Activated B cell treated with CpG ODN at 0.5 μM for 24 hours (primary cell): ENCODE measurements at places on chromosomes 1 and 21.
A peak's percentile ranks its signal among the peaks of the same experiment; 100 is the strongest.

DNA sequence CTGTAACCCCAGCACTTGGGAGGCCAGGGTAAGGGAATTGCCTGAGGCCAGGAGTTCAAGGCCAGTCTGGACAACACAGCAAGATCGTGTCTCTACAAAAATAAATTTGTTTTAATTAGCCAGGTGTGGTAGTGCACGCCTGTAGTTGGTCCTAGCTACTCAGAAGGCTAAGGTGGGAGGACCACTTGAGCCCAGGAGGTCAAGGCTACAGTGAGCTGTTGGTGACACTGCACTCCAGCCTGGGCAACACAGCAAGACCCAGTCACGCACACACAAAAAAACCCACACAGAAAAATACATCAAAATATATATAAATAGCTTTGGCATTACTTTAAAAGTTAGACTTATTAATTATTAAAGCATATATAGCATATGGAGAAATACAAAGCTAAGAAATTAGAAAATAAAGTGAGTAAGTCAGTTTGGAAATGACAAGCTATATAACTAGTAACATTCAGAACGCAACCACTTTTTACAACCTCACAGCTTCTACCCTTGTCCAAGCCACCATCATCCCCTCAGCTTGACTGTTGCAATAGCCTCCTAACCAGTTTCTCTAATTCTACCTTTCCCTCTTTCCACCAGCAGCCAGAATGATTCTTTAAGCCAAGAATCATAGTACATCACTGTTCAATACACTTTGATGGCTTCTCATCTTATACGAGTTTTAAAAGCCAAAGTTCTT lies 14.5 kb downstream of the PIK3R3 start:
- H3K36me3 ChIP-seq: no peaks in the 10 kb centered on the region
- no peaks in the 10 kb centered on the region for H3K4me1 ChIP-seq
- H3K27me3 ChIP-seq: no peaks in the 10 kb centered on the region
- no peak overlapping the region for H3K27ac ChIP-seq

- peaks cover 27% of the 10 kb centered on the region for H3K4me1 ChIP-seq
- peaks cover 17% of the 10 kb centered on the region for H3K36me3 ChIP-seq
These were observed 1.4 kb downstream of the HS2ST1 start for GRCh38 chr1:86915737-86916235.

- no peak overlapping the region for H3K4me3 ChIP-seq
- no peaks in the 10 kb centered on the region for H3K36me3 ChIP-seq
- no peaks in the 10 kb centered on the region for H3K4me1 ChIP-seq
- no peak for DNase-seq
- peaks cover 3% of the 10 kb centered on the region for H3K27me3 ChIP-seq
These were observed 1.3 kb upstream of the CTRC start for GRCh38 chr1:15436881-15437442.

DNA sequence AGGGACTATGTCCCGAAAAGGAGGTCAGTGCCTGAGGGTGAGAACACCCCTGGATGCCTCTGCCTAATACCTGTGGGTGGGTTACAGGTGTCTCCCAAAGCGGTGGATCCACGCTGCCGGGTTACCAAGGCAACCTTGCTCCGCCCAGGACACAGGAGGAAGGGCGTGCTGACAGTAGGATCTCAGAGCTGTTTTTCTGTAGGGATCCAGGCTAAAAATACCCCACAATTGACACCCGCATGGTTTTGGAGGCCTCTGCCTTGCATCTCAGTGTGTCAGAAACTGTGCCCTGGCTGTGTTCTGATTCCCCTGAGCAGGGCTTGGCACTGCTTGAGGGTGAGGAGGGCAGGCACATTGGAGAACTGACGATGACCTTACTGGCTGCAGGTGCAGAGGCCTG lies 118.0 kb downstream of the IER5 start:
- H3K4me1 ChIP-seq: no peaks in the 10 kb centered on the region

- H3K4me3 ChIP-seq: no peak overlapping the region
- no peaks in the 10 kb centered on the region for H3K27me3 ChIP-seq
- no peak for DNase-seq
- no peak overlapping the region for H3K27ac ChIP-seq
- no peaks in the 10 kb centered on the region for H3K36me3 ChIP-seq
These were observed 472.3 kb upstream of the B3GALT2 start for GRCh38 chr1:193658691-193659090.

DNA sequence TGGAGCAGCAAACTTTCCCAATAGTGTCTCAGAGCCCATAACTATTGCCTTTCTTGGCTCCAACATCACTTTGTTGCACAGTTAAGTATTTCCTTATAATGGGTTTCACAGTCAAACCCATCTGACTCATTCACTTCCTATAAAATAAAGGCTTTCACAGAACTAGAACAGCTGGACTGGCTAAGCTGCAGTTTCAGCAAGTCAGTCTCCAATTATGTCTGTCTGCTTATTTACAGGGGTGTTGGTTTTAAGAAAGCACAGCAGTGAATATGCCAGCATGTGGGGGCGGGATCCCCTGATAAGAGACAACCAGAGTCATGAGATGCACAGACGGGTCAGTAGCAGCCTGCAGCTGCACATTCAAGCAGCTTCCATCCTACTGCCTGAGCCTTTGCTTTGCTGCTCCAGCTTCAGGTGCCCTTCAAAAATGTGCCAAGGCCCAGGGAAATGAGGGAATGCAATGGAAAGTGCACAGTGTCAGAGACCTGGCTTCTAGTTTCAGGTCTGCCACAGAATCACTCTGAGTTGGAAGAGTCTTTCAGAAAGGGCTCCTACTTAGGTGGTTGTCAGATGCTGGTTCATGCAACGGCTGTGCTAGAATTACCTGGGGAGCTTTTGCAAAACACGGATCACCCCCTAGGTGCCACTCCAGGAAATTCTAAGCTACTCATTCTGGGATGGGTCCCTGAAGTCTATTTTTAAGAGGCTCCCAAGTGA lies 24.8 kb downstream of the RNF19B start:
- no peak overlapping the region for H3K4me3 ChIP-seq
- no peaks in the 10 kb centered on the region for H3K27me3 ChIP-seq
- DNase-seq: no peak
- H3K4me1 ChIP-seq: no peaks in the 10 kb centered on the region

DNA sequence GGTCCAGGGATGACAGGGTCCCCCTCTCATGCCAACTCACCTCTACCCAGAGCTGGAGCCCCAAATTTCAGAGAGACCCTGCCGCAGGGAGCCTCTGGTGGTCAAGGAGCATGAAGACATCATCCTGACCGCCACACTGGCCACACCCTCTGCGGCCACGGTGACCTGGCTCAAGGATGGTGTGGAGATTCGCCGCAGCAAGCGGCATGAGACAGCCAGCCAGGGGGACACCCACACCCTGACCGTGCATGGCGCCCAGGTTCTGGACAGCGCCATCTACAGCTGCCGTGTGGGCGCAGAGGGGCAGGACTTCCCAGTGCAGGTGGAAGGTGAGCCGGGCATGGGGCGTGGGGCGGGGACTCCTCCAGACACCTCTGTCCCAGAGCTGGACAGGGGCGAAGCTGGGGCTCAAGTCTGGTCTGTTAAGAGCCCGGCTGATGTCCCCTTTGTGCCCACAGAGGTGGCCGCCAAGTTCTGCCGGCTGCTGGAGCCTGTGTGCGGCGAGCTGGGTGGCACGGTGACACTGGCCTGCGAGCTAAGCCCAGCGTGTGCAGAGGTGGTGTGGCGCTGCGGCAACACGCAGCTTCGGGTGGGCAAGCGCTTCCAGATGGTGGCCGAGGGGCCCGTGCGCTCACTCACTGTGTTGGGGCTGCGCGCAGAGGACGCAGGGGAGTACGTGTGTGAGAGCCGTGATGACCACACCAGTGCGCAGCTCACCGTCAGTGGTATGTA lies 66.0 kb downstream of the OBSCN start:
- peak; percentile 10 for DNase-seq
- H3K36me3 ChIP-seq: no peaks in the 10 kb centered on the region
- H3K27me3 ChIP-seq: no peaks in the 10 kb centered on the region
- H3K4me3 ChIP-seq: no peak overlapping the region

DNA sequence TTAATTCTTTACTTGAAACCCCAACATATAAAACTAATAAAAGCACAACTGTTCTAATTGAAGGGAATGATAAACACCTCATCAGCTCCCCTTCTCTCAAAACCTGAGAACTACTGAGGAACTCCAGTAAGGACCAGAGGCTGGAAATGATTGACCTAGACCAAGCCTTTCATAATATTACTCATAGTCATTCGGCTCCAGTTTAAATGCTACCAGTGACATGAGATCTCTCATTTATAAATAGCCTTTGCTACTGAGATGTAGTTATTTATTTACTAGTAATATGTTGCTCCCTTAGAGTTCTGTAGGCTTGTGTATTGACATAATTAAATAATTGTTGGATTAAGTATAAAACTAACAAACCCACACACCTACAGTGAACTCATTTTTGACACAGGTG lies 209.8 kb upstream of the PRMT6 start:
- no peaks in the 10 kb centered on the region for H3K36me3 ChIP-seq
- DNase-seq: no peak
- H3K27ac ChIP-seq: no peak overlapping the region
- peaks cover 3% of the 10 kb centered on the region for H3K27me3 ChIP-seq

DNA sequence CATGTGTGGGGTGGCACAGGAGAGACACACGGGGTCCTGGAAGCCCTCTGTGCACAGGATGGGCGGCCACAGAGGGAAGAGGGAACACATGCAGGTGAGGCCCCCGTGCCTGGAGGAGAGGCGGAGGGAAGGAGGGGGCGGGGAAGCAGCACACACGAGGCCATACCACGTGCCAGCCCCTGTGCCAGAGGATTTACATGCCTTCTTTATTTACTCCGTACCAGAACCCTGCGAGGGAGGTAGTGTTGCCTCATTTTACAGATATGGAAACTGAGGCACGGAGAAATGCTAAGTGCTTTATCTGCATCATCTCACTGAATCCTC lies 56.1 kb downstream of the ARHGEF10L start:
- H3K36me3 ChIP-seq: no peaks in the 10 kb centered on the region
- no peak overlapping the region for H3K27ac ChIP-seq
- DNase-seq: no peak
- H3K4me1 ChIP-seq: no peaks in the 10 kb centered on the region
- no peaks in the 10 kb centered on the region for H3K27me3 ChIP-seq

GRCh38 chr1:245956225-245956624 lies 550.9 kb downstream of the SMYD3 start:
- no peaks in the 10 kb centered on the region for H3K27me3 ChIP-seq
- H3K36me3 ChIP-seq: no peaks in the 10 kb centered on the region
- H3K4me3 ChIP-seq: no peak overlapping the region
- peaks cover 42% of the 10 kb centered on the region for H3K4me1 ChIP-seq
- no peak for DNase-seq
- no peak overlapping the region for H3K27ac ChIP-seq

DNA sequence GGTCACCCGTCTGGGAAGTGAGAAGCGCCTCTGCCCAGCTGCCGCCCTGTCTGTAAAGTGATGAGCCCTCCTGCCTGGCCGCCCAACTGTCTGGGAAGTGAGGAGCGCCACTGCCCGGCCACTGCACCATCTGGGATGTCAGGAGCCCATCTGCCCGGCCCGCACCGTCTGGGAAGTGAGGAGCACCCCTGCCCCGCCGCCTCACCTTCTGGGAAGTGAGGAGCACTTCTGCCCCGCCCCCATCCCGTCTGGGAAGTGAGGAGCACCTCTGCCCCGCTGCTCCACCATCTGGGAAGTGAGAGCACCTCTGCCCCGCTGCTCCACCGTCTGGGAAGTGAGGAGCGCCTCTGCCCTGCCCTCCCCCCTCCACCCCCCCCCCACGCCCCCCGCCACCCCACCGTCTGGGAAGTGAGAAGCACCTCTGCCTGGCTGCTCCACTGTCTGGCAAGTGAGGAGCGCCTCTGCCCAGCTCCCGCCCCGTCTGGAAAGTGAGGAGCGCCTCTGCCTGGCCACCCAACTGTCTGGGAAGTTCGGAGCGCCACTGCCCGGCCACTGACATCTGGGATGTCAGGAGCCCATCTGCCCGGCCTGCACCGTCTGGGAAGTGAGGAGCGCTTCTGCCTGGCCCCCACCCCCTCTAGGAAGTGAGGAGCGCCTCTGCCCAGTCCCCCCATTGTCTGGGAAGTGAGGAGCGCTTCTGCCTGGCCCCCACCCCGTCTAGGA lies 4.5 kb upstream of the ZZZ3 start:
- H3K27ac ChIP-seq: no peak overlapping the region
- peaks cover 15% of the 10 kb centered on the region for H3K36me3 ChIP-seq
- no peaks in the 10 kb centered on the region for H3K27me3 ChIP-seq
- H3K4me3 ChIP-seq: no peak overlapping the region
- DNase-seq: no peak

DNA sequence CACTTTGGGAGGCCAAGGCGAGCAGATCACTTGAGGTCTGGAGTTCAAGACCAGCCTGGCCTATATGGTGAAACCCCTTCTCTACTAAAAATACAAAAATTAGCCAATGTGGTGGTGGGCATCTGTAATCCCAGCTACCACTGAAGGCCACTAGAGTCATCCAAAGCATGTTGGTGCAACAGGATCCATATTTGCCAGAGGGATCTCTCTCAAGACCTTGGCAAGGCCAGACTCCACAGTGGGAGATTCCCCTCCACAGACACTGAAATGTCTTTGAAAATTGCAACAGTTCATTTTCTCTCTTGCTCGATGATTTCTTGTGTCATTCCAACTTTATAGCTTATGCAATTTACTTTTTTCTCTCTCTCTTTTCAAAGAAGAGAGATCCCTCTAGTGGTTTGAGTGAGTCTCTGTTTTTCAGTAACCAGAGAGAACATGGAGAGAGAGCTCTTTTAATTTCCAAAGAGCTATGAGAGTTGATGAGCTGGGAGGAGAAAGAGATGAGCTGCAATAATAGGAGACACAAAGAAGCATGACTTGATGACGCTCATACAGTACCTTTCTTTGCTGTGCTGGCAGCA lies 176.8 kb upstream of the USP25 start:
- DNase-seq: no peak
- H3K27me3 ChIP-seq: peaks cover 4% of the 10 kb centered on the region
- peaks cover 2% of the 10 kb centered on the region for H3K4me1 ChIP-seq

DNA sequence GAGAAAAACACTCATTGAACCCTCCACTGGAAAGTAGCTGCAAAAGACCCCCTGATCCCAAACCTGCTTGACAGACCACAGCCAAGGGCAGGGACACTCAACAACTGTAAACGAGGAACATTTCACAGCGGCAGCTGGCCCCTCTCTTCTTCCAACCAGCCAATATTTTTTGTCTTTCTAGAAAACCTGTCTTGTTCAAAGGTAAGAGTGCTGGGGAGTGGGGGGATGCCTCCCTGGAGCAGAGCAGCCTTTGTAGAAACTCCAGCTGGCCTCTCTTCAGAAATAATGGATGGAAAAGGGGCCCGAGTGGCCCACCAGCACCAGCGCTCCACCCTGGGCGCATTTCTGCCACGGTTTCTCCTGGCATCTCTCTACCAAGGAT lies 384.0 kb downstream of the RRAGC start:
- H3K36me3 ChIP-seq: peaks cover 18% of the 10 kb centered on the region
- H3K27ac ChIP-seq: peak overlapping the region; percentile 98
- peaks cover 67% of the 10 kb centered on the region for H3K4me1 ChIP-seq
- no peak for DNase-seq
